A673 (cell line): ENCODE measurements at places on chromosomes 6 and 20.
A peak's percentile ranks its signal among the peaks of the same experiment; 100 is the strongest.

DNA sequence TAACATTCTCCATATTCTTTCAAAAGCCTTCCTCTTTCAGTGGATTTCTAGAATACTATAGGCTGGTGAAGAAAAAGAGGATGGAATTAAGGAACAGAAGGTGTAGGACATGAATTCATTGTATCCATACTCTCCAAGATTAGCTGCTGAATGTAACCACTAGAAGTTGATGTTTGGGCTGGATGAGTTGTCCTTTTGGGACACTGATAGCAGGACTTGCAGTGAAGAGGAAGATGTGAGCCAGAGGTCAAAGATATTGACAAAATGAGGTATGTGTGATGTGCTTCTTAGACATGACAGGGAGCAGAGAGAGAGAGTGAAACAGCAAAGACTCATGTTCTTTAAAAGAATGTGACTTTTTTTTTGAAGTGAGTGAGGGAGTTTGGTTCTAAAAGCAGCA is 134.3 kb upstream of the MAN1A1 start:
- H3K27me3 ChIP-seq: peaks cover 25% of the 10 kb centered on the region
- no peak overlapping the region for H3K27ac ChIP-seq
- H3K4me1 ChIP-seq: no peaks in the 10 kb centered on the region
- DNase-seq: no peak

DNA sequence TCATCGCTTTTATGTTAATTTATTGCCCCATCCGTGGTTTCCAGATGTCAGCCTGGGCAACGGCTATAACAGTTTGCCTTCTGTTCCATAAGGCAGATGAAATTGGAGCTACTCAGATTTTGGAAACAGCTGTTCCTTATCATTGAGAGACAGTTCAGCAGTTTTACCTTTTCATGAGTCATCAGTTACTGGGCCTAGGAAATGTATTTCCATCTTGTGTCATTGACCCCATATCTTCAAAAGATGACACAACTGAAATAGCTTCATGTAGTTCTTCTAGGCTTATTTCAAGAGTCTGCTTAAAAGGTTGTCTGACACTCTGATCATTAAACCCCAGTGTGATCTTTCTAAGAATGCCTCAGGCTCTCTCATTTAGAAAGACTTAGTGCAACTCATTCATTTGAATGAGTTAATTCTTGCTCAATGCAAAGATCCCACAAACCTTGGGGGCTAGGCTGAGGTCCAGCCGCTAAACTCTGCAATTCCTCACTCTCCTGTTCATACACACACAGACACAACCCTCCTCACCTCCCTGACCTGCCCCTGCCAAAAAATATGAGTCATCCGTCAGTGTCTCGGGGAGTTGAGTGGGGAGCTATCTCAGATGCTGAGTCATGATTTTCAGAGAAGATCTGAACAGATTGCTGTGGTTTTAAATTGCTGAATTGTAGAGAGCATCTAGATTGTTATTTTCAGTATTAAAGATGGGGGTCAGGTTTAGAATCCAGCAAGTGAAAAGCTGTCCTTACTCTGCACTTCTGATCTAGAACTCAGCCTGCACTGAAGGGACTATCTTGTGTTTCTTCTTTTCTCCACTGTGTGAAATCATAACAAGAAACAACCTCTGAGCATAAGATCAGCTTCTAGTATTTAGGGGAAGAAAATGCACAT is 61.8 kb downstream of the RPP40 start:
- H3K36me3 ChIP-seq: no peaks in the 10 kb centered on the region
- peak overlapping the region; percentile 47 for H3K27ac ChIP-seq
- H3K27me3 ChIP-seq: no peaks in the 10 kb centered on the region
- peak; percentile 81 for DNase-seq

DNA sequence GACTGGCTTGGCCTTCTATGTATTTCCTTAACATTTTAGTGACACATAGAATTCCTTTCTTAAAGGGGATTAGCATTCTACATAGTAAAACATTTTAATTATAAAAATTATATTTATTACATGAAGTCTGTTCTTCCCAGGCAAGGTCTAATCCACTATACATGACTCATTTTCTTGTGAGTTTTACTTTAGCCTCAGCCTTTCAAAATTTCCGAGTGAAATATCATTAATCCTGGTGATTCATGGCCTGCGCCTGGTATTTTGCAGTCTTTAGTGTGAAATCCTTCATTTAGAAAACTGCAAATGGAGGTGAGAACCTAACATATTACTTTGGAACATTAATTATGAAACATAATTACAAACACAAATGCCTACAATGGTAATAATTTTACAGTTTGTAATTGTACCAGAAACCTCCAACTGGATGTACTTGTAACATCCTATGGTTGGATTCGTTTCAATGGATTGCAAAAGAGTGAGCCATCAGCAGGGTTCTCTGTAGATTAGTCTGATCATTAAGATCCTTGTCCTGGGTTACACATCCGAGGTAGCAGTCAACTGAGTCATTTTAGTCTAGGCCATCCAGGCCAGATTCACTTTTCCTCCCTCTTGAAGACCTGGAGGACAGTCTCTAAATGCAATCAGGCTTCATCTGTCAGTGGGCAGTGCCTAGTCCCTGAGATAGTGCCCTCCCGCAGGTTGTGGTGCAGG is 272.0 kb downstream of the PACRG start:
- no peaks in the 10 kb centered on the region for H3K27me3 ChIP-seq
- H3K27ac ChIP-seq: no peak overlapping the region
- peaks cover 4% of the 10 kb centered on the region for H3K4me1 ChIP-seq
- no peaks in the 10 kb centered on the region for H3K36me3 ChIP-seq
- H3K4me3 ChIP-seq: no peak overlapping the region
- no peak for DNase-seq

- H3K27me3 ChIP-seq: no peaks in the 10 kb centered on the region
- no peaks in the 10 kb centered on the region for H3K36me3 ChIP-seq
- DNase-seq: no peak
- no peaks in the 10 kb centered on the region for H3K4me1 ChIP-seq
- no peak overlapping the region for H3K27ac ChIP-seq
Observed at GRCh38 chr6:87946669-87947068, 101.0 kb upstream of the SPACA1 start.

GRCh38 chr6:71510057-71510713 is 221.6 kb downstream of the OGFRL1 start:
- no peak overlapping the region for H3K4me3 ChIP-seq
- no peak overlapping the region for H3K27ac ChIP-seq
- H3K27me3 ChIP-seq: no peaks in the 10 kb centered on the region
- H3K36me3 ChIP-seq: no peaks in the 10 kb centered on the region
- DNase-seq: peak; percentile 61

GRCh38 chr20:20755674-20756319 is 43.4 kb upstream of the RALGAPA2 start:
- H3K27me3 ChIP-seq: no peaks in the 10 kb centered on the region
- no peaks in the 10 kb centered on the region for H3K36me3 ChIP-seq
- H3K4me1 ChIP-seq: peaks cover 11% of the 10 kb centered on the region
- DNase-seq: no peak
- H3K4me3 ChIP-seq: no peak overlapping the region

- no peak for DNase-seq
- no peak overlapping the region for H3K4me3 ChIP-seq
- no peaks in the 10 kb centered on the region for H3K4me1 ChIP-seq
- peaks cover 21% of the 10 kb centered on the region for H3K27me3 ChIP-seq
- no peak overlapping the region for H3K27ac ChIP-seq
Observed at GRCh38 chr6:215335-216034, 76.8 kb upstream of the DUSP22 start.

GRCh38 chr6:34549804-34550202 is 6.3 kb downstream of the SPDEF start:
- no peaks in the 10 kb centered on the region for H3K27me3 ChIP-seq
- no peaks in the 10 kb centered on the region for H3K36me3 ChIP-seq
- H3K4me3 ChIP-seq: no peak overlapping the region
- no peaks in the 10 kb centered on the region for H3K4me1 ChIP-seq
- no peak for DNase-seq

GRCh38 chr20:50425076-50425475 is 85.1 kb upstream of the PTPN1 start:
- no peaks in the 10 kb centered on the region for H3K27me3 ChIP-seq
- H3K4me3 ChIP-seq: no peak overlapping the region
- H3K27ac ChIP-seq: no peak overlapping the region
- peaks cover 24% of the 10 kb centered on the region for H3K4me1 ChIP-seq

DNA sequence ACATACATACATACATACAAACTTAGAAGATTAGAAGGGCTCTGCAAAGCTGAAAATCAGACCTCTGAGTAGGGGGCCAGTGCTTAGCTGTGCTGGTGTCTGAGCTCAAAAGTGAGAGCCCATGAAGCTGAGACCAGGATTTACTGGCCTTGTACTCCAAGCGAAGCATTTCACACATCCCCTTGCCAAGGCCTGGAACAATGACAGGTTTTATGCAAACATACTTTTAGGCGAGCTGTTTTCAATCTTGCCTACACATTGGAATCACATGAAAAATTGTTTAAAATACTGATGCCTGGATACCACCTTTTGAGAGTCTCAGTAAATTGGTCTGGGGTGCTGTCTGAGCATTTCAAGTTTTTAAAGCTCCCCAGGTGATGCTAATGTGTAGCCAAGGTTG is 80.9 kb upstream of the SRSF6 start:
- H3K4me1 ChIP-seq: no peaks in the 10 kb centered on the region
- H3K27me3 ChIP-seq: no peaks in the 10 kb centered on the region
- H3K4me3 ChIP-seq: no peak overlapping the region
- no peaks in the 10 kb centered on the region for H3K36me3 ChIP-seq
- no peak for DNase-seq

GRCh38 chr6:52126231-52126630 is 38.8 kb upstream of the PKHD1 start:
- H3K4me1 ChIP-seq: peaks cover 9% of the 10 kb centered on the region
- H3K27ac ChIP-seq: no peak overlapping the region
- no peak overlapping the region for H3K4me3 ChIP-seq
- H3K36me3 ChIP-seq: no peaks in the 10 kb centered on the region
- no peak for DNase-seq
- H3K27me3 ChIP-seq: no peaks in the 10 kb centered on the region

- no peaks in the 10 kb centered on the region for H3K4me1 ChIP-seq
- H3K4me3 ChIP-seq: no peak overlapping the region
- H3K27ac ChIP-seq: no peak overlapping the region
- no peaks in the 10 kb centered on the region for H3K27me3 ChIP-seq
- DNase-seq: no peak
- no peaks in the 10 kb centered on the region for H3K36me3 ChIP-seq
Observed at GRCh38 chr6:6492675-6493074, 95.8 kb upstream of the LY86 start.

DNA sequence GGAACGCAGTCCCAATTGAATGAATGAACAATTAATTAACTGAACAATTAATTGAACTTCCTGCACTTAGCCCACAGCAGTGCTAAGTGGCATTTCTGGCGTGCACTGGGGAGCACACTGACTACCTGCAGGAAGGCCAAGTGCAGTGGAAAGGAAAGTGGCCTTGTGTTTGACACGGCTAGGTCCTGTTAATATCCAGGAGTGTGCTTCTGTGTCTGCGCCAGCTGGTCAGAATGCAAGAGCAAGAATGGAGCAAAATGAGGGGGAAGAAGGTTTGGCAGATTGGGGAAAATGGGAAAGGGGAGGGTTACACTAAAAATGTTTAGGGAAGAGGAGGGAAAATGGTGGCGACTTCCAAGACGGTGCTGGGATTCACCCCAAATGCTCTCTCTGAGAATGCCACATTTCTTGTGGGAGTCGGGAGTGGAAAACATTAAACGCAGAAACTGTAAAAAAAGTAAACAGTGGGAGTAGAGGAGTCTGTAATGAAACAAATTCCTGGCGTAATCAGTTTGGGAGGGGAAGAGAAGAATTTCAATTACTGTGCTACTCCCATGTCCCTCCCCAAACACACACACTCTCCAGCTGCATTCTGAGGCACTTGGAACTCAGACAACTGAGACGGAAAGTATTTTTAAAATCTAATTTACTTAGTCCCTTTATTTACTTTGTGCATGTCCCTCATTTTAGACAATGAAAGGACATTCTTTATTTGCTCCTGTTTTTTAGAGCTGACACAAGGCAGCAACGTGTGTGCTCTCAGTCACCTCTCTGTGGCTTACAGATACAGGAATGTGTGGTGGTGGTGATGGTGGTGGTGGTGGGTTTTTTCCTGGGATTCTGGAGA is 64.1 kb downstream of the CLIC5 start:
- no peaks in the 10 kb centered on the region for H3K4me1 ChIP-seq
- no peaks in the 10 kb centered on the region for H3K36me3 ChIP-seq
- no peak for DNase-seq
- no peaks in the 10 kb centered on the region for H3K27me3 ChIP-seq

DNA sequence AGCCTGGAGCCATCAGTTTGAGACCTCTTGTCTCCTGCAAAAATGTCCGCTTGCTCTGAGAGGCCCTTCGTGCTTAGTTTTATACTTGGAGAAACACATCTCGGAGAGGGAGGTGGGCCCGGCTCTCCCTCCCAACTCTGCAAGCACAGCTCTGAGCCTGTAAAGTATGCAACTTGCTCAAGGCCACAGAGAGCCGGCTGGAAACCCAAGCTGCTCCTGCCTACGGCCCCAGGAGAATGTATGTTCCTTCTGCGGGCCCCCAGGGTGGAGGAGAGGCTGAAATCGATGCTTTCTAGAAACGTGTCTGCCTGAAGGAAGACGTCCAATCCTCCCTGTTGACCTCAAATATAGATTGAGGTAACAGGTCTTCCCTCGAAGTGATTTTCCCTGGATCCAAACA is 205.4 kb downstream of the PREX1 start:
- peaks cover 13% of the 10 kb centered on the region for H3K4me1 ChIP-seq
- DNase-seq: no peak
- no peak overlapping the region for H3K27ac ChIP-seq
- peaks cover 41% of the 10 kb centered on the region for H3K36me3 ChIP-seq
- H3K4me3 ChIP-seq: no peak overlapping the region
- H3K27me3 ChIP-seq: no peaks in the 10 kb centered on the region

- DNase-seq: peak; percentile 7
- H3K27me3 ChIP-seq: no peaks in the 10 kb centered on the region
- no peaks in the 10 kb centered on the region for H3K36me3 ChIP-seq
- no peak overlapping the region for H3K27ac ChIP-seq
Observed at GRCh38 chr20:23782366-23782983, 31.7 kb upstream of the CST1 start.

- H3K4me1 ChIP-seq: peaks cover 18% of the 10 kb centered on the region
- H3K4me3 ChIP-seq: no peak overlapping the region
- H3K27me3 ChIP-seq: no peaks in the 10 kb centered on the region
- DNase-seq: no peak
- no peaks in the 10 kb centered on the region for H3K36me3 ChIP-seq
Observed at GRCh38 chr6:74577619-74578018, 628.2 kb downstream of the COL12A1 start.

DNA sequence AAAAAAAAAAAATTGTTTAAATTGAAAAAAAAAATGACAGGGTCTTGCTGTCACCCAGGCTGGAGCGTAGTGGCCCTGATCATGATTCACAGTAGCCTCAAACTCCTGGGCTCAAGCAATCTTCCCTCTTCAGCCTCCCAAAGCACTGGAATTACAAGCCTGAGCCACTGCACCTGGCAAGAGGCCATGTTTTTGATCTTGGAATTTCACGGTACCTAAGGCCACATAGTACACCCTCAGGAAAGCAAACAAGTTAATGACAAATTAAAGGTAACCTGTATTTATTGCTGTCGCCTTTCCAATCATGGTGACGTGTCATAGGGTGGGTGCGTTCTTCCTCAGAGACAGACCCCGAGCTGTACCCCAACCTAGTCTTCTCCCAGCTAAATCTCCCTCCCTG is 79.2 kb downstream of the LINC00237 start:
- H3K4me1 ChIP-seq: no peaks in the 10 kb centered on the region
- H3K27me3 ChIP-seq: no peaks in the 10 kb centered on the region
- H3K4me3 ChIP-seq: no peak overlapping the region
